ENCODE measurements at places on chromosomes 6 and 20.

DNA sequence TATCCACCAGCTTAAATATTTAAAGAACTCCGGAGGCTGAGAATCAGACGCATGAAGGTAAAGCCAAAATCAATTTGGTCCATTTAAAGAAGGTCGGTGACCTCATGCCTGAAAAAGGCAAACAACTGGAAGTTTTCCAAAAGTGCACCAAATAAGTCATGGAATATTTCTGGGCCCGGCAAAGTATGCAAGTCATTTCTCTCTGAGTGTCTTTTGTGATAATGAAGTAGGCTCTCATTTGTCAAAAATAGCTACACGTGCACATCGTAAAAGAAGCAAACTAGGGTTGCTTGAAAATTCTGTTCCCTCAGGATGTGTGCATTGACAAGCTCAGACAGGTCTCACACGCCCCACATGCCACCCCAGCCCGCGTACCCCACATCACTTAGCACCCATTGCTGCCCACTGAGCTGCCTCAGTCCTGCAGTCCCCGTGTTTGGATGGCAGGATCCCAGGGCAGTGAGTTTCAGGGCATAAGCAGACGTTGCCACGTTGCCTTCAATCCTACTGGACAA is 20.5 kb upstream of the PYGB start:
- DNase-seq = no peak

DNA sequence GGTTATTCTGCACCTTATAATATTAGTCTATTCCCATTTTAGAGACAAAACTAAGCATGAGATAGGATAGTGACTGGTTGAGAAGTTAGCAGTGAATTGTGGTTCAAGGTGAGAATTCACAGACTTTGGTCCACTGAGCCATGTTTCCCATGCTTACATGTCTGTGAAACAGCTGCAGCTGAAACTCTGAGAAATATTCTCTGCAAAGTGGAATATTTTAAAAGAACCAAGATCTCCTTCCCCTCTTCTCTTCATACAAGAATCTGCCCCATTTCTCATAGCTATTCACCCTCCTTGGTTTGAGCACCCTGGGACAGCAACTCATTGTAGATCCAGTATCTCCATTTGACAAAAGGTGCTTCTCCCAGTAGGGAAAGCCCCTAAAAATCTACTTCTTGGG is 70.2 kb upstream of the TMEM170B start:
- no peak for DNase-seq

DNA sequence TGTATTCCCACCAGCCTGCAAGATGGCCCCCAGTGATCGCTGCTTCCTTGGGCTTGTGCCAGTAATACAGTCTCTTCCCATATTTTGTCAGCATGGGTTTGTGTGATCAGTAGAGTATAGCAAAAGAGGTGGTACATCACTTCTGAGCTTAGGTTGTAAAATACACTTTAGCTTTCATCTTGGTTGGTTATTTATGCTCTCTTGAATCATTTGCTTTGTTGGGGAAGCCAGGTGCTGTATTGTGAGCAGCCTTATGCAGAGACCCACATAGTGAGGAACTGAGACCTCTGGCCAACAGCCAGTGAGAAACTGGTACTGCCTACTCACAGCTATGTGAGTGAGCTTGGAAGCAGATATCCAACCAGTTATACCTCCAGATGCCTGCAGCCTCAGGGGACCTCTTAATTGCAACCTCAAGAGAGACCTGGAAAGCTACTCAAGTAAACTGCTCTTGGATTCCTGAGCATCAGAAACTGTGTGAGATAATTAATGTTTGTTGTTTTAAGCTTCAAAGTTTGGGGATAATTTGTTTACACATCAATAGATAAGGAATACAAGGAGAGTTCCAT is 229.3 kb downstream of the FARS2 start:
- no peak for DNase-seq

GRCh38 chr6:7615611-7616383 is 25.8 kb downstream of the SNRNP48 start:
- DNase-seq = no peak

- no peak for DNase-seq
These were observed 419.3 kb upstream of the HS3ST5 start for GRCh38 chr6:114762145-114762544.

DNA sequence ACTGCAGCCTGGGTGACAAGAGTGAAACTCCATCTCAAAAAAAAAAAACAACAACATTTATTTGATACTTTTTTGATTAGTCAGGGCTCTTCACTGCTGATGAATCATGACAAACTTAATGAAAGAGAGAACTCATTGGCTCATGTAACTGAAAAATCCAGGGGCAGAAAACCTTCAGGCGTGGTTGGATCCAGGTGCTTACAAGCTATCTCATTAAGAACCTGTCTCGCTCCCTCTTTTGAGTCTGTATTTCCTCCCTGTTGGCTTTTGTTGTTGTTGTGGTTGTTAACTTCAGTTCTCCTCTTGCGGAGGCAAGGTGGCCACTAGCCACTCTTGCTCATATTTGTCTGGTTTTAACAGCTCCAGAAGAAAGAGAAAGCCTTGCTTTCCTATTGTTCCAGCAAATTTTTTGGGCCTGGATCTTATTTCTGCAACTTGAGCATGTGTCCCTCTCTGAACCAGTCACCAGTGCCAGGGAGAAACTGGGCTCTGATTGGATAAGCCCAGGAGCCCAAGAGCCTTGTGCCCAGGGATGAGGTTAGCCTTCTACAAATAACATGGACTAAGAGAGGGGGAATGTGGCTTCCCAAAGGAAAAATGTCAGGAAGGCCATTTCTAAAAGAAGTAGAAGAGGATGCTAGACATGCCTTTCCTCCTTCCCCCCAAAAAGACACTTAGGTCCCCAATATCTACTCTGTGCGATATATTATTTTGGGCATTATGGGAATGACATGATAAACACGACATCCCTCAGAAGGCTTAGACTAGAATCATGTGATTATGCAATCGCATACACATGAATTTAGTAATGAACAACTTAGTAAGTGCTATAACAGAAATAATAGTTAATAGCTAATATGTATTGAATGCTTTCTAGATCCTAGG is 64.5 kb downstream of the PHACTR2 start:
- DNase-seq = no peak

GRCh38 chr20:62423326-62423706 is 4.0 kb downstream of the RBBP8NL start:
- DNase-seq = no peak

DNA sequence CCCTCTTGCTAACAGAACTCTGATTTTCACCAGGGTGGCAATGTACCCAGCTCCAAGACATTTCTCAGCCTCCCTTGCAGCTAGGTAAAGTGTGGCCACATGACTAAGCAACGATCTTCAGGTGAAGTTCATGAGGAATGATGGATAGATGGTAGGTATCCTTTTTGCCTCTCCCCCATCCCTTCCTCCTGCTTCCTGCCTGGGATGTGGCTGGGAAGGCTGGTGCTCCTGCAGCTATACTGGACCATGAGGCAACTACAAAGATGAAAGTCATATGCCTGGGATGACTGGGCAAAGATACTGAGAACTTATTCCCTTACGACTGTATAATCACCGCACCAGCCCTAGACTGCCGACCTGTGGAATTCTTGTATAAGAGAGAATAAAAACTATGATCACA is 13.4 kb downstream of the ZNF335 start:
- DNase-seq = no peak

- DNase-seq = no peak
These were observed 22.2 kb upstream of the SNRPB2 start for GRCh38 chr20:16707674-16708073.

- DNase-seq = no peak
These were observed 49.2 kb downstream of the MAFB start for GRCh38 chr20:40639676-40640355.

- no peak for DNase-seq
These were observed 631 bp upstream of the PGBD1 start for GRCh38 chr6:28280595-28281287.

DNA sequence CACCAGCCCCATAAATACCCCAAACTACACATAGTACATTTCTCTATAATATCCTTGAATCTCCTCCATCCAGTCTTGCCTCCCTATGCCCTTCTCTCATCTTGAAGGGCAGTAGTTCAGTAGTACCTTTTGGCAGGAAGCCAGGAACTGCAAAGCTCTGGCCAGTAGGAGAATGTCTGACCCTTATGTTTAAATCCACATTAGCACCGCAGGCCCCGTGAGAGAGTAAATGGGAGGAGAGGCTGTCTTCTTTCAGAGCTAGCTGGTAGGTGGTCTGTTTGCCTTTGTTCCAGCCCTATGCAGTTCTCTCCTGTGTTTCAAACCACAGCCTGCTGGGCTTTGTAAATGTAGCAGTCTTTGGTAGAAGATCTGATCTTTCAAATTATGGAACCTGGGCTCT is 690.7 kb downstream of the DOK5 start:
- no peak for DNase-seq

DNA sequence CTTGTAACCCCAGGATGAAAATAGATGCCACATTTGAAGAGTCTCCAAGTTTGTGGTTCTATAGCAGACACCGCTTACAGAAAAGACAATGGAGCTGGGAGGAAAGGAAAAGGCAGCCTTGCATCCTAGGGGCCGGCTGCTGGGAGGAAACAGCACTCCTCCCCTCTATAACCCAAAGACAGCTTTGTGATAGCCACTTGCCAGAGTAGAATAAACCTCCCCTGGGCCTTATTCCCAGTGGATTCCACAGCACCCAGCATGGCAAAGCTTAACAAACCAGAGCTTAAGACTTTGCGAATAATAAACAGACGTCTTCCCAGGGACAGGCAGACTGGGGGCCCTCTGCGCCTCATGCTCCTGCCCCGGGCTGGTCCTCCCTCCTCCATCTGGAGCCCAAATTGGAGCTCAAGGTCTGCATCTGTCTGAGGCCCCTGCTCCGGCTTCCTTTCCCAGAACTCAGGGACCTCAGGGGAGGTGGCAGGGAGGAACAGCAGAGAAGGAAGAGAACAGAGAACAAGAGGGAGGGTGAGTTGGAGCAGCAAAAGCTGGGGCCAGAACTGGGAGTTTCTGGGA is 8.8 kb upstream of the TAF8 start:
- DNase-seq = no peak

- peak; percentile 37 for DNase-seq
These were observed 34.4 kb upstream of the MRPS10 start for GRCh38 chr6:42251911-42252637.

DNA sequence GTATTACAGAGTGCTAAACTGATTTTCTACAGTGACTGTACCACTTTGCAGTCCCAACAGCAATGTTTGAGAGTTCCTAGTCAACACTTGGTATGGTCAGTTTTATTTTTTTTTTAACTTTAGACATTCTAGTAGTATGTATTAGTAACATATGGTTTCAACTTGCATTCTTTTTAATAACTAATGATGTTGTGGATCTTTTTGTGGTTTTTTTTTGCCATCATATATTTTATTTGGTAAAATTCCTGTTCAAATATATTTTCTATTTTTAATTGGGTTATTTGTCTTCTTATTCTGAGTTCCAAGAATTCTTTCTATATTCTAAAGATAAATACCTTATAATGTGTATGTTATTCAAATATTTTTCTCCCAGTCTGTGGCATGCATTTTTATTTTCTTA is 189.4 kb upstream of the ECI2 start:
- no peak for DNase-seq

- no peak for DNase-seq
These were observed 135.7 kb downstream of the ATXN1 start for GRCh38 chr6:16625291-16626265.

GRCh38 chr6:2854396-2854982 is 12.8 kb upstream of the SERPINB1 start:
- no peak for DNase-seq

- DNase-seq = peak; percentile 69
These were observed 725 bp downstream of the OSER1 start for GRCh38 chr20:44209686-44210405.

DNA sequence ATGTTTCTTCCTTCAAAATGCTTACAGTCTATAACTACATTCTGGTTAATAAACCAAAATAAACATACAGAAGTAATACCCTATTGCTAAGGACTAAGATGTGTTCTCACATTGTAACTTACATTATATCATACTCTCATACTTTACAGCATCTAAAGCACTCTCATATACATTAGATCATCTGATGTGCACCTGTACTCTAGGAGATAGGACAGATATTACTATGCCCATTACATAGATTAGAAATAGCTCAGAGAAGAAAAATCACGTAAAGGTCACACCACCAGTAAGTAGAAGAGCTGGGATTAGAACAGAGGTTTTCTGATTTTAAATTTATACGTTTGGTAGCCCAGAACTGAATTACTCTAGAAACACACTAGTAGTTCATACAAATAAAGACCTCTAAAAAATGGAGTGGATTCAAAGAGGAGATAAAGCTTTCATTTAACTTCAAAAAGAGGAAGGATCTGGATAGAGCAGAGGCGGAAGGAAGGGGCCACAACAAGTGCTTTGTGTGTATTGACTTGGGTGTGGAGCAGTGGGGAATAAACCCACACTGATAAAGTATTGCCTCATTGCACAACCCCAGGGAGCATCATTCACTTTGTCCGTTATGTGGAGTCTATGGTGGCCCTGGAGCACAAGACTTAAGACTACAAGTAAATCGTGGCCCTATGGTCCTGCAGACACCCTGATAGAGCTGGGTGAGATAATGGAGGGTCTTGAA is 30.9 kb downstream of the SLC2A12 start:
- no peak for DNase-seq

DNA sequence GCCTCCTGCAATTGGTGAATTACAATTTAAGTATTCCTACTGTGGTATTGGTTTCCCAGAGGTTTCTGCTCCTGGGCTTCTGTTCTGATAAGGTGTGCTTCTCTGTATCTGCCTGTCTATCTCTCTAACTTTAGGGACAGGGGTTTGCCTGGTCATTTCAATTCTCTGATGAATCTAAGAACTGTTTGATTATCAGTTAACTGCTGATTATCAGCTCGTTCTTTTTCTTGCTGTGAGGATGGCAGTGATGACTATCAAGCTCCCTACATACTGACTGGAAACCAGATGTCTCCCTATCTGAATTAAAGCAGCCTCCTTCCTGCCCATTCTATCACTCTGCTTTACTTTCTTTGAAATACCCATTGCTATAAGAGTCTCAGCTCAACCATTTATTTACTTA is 120.5 kb downstream of the INSM1 start:
- DNase-seq = no peak

- no peak for DNase-seq
These were observed 4.0 kb upstream of the OGFR start for GRCh38 chr20:62800314-62801259.

DNA sequence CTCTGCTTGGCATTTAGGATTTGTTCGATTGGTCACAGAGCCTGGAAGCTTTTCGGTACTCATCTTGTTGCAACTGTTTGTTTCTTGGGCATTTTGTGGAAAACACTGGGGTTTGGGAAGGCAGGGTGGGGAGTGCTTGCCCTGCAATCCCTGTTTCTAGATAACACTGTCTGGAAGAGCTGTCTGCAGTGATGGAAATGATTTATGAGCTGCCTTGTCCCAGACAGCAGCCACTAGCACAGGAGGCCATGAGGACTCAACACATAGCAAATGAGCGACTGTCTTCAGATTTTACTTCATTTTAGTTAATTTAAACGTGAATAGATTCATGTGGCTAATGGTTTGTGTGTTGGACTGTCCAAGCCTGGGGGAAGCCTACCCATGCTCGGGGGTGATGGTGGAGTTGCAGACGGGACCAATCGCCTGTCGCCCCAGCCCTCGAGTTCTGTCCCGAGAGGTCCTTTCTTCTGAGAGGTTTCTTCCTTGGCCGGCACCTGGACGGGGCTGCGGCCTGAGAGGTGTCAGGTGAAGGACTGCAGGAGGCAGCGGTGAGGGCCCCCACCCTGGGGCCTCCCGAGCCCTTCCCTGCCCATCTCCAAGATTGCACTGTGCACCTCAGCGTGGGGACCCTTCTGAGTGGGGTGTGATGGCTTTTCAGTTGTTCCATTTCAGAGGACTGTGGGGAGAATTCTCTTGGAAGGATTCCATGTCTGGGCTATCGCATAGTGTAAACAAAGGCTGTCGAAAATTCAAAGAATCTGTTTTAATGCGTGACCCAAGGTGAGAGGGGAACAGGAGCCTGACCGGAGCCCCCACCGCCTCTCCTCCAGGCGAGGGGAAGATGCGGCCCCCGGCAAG is 55.4 kb downstream of the SMOC2 start:
- DNase-seq = no peak

Measured in activated effector memory CD4-positive, alpha-beta T cell treated with anti-CD3 and anti-CD28 coated beads, Interleukin-2, amount 50 U/mL, for 16 hours (primary cell).